ENCODE measurements at places on chromosomes 4 and X.
A peak's percentile ranks its signal among the peaks of the same experiment; 100 is the strongest.

GRCh38 chrX:78886550-78886949 lies 58.6 kb upstream of the P2RY10 start:
- DNase-seq, result no peak

DNA sequence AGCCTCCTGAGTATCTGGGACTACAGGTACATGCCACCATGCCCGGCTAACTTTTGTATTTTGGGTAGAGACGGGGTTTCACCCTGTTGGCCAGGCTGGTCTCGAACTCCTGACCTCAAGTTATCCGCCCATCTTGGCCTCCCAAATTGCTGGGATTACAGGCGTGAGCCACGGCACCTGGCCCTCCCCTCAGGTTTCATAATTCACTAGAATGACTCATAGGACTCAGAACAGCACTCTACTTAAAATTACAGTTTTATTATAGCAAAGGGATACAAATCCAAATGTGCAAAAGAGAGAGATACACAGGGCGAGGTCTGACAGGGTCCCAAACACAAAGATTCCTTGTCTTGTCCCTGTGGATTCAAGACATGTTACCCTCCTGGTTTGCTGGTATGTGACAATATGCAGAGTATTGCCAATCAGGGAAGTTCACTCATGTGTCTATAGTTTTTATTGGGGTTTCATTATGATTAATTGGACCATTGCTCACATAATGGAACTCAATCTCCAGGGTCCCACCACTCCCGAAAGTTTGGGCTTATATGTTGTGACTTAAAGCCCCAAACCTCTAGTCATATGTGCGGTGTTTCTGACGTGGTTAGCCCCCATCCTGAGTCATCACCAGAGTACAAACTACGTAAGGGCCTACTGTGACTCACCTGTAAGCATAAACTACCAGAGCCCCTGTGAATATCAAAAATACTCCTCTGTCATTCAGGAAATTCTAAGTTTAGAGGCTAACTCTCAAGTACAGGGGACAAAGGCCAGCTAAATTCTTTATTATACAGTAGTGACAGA lies 5.2 kb downstream of the YIPF6 start:
- no peak for DNase-seq

- no peak for DNase-seq
Observed at GRCh38 chrX:37993176-37993575, 13.2 kb upstream of the SYTL5 start.

- no peak for DNase-seq
Observed at GRCh38 chrX:54178100-54178940, 4.7 kb downstream of the FAM120C start.

DNA sequence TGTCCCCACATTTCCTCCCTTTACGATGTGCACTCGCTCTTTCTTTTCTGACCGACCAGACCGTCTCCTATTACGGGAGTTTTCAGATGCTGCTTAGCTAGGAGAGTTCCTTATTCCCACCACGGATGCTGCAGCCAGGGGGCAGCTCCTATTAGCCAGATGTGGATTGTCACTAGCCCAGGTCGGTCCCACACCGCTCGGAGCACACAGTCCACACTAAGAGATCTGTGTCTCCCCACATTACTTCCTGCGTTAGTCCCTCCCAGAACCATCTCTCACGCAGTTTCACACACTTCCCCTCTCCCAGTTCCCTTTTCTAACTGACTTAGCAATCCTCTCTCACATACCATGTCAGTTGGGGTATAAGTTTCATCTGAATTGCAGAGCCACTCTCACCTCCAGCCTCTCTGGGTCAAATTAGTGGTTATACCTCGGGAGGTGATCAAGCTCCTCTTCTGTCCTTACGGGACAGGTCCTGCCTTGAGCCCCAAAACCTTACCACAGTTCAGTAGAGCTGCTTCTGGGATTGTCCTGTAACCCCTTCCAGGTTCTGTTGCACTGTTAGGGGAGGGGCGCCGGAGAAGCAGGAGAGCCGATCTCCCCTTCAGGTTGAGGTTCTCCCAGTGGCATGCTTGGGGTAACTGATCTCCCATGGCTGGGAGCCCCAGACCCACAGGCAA lies 28.2 kb downstream of the SULT1E1 start:
- no peak for DNase-seq

DNA sequence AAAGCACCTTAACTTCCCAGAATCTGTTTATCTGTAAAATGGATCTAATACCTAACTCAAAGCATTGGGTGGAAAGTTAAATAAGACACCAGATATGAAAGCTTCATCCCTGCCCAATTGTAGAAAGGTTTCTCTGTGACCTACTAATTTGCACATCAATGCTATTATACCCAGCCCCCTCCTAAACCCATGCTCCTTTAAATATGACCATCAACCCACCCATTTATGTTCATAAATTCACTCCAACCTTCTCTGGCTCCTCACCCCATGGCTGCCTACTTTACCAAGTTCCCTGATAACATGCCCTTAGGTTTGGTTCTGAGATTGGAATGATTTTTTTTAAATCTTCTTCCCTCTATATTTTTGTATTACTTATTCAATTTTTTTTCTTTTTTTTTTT lies 1.9 kb downstream of the LYAR start:
- no peak for DNase-seq

DNA sequence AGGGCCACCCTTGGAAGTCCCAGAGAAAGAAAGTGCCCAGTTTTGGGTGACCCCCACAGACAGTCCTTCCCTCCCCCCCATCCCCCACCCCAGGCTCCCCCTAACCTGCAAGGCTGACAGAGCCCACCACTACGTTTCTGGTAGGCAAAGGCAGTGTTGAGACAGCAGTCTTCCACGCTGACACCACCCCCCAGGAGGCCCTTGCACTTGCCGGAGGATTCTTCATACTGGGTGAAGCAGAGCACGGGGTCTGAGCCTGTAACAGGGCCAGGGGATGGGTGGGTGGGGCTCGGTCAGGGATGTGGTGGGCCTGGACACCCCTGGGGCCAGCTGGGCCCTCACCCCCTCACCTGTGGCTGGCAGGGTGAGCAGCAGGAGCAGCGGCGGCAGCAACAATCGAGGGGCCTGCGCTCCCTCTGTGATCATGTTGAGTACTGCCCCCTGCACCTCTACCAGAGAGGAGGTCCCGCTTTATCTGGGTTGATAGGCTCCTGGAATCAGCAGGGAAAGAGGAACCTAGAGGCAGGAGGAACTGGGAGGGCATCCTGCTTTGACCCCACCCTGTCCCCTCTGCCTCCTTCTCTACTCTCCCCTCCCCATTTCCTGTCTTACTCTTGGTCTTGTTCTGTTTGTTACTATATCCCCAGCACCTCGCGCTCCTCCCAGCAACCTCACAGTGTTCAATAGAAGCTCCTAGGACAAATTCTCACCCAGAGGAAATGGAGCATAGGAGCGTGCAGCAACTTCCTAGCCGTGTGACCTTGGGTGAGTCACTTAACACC lies at the start of gene CFP:
Gene CFP (minus strand): TSS at position 512 of the 782 bp plus-strand sequence. CDS start 86 bp downstream, at position 426.
- DNase-seq, result no peak

DNA sequence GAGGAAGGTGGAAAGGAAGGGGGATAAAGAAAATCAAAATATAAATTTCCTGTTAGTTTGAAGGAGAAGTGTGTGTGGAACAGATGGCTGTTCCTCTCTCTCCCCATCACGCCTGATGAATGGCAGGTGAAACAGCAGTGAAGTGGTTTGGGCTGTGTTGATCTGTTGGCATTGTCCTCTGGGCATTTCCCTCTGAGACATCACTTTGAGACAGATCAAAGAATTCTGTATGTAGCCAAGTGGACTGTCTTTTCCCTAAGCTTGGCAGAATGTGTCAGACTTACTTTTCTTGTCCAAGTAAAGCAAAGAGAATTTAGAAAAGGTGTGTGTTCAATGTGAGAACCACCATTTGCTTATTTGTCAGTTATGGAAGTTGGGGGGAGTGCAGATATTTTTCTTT lies 47.5 kb downstream of the SEPTIN11 start:
- no peak for DNase-seq

DNA sequence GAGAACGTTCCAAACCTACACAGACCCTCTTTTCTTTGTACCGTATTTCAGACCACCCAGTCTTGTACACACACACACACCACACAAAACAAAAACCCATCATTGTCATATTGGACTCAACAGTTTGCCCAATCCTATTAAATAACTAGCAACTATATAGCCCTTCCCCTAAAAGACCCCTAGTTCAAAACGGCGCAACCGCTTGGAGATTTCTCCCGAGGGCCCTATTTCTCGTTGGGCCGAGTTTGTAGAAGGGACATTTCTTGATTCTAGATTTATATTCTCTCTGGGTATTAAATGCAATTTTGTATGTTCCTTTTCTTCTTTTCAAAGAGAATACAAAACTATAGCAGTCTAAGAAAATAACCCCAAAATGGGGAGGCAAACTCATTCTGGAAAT lies 547 bp upstream of the PDGFRA start:
- DNase-seq, result peak; percentile 20

DNA sequence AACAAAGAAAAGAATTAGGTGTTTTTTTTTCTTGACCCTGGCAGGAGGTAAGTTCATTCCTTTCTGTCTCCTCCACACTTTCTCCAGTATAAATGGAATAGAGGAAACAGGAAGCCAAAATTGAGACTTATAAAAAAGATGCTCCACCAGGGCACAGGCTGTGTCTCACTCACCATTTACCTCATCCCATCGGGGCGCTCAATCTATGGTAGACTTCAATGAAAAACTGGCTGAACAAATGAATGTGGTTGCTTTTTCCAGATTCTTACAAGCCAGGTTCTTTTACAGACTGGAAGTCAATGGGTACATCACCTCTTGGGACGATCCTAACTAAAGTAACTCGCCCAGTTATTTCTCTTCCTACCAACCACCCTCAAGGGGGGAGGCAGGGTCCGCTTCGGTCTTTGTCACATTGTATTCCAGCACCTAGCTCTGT lies 685 bp downstream of the COMMD8 start:
- no peak for DNase-seq

GRCh38 chr4:108965472-108966076 lies 202.7 kb upstream of the ETNPPL start:
- no peak for DNase-seq

DNA sequence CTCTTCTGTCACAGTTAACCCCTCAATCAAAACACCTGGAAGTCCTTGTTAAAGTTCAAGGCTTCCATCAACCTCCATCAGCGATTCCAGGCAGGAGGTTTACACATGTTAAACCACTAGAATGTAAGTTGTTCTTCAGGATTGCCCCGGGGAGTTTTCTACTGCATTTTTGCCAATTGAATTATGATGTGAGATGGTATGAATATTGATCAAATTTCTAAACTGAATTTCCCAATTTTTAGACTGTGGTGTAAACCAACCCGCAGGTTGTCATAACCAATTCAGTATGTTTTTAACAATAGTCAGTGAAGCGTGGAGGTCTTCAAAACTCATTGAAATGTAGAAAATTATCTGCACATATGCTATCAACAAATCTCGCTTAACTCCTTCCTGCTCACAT lies 21.2 kb upstream of the TENM3 start:
- no peak for DNase-seq

DNA sequence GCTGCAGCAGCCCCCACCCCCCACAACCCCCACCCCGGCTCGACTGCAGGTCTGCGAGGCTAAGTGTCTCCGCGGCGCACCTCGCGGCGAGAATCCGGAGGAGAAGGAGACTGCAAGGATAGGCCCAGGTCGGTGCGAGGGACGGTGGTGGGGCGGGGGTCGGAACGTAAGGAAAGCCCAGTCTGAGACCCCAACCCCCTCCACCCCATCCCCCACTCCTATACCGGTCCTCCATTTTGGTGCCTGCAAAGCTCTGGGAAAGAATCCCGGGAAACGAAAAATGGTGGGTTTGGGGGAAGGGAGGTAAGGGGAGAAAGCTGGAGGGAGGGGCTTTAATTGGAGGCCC lies 614 bp downstream of the BEX3 start:
- DNase-seq, result peak; percentile 52

GRCh38 chrX:26414534-26414933 lies 198.6 kb downstream of the MAGEB5 start:
- peak; percentile 3 for DNase-seq

- peak; percentile 41 for DNase-seq
Observed at GRCh38 chr4:48380583-48381167, 39.3 kb downstream of the SLAIN2 start.

- DNase-seq, result no peak
Observed at GRCh38 chr4:85967872-85968271, 392.0 kb downstream of the MAPK10 start.

DNA sequence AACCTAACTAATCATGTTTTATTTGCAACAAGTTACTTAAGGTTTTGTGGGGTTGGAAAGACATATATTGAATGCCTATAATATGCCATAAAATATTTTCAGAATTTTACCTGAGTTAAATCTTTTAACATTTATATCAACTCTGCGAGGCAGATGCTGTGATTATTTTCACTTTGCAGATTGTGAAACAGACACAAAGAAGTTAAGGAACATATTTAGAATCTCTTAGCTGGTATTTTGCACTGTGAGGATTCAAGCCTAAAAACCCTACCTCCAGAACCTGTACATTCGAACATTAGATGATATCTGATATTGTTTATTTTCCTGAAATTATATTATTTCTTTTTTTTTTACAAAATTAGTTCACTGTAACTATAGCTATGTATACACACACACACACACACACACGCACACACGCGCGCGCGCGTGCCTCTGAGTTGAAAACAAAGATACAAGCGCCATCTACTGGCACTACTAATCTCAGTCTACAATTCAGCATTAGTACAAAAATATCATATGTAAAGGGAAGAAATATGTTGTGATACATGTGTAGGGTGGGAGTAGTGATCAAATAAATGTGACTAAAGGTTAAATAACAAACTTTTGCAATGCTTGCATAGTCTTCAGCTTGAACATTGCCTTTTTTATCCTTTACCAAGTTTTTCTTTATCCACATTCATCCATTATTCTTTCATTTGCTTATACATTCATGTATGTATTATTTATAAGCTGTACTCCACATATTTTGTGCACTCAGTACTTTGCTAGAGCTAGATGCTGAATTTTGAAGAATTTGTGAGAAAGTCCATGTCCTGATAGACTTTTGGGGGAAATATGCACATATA lies 61.5 kb downstream of the ANXA10 start:
- DNase-seq, result no peak

DNA sequence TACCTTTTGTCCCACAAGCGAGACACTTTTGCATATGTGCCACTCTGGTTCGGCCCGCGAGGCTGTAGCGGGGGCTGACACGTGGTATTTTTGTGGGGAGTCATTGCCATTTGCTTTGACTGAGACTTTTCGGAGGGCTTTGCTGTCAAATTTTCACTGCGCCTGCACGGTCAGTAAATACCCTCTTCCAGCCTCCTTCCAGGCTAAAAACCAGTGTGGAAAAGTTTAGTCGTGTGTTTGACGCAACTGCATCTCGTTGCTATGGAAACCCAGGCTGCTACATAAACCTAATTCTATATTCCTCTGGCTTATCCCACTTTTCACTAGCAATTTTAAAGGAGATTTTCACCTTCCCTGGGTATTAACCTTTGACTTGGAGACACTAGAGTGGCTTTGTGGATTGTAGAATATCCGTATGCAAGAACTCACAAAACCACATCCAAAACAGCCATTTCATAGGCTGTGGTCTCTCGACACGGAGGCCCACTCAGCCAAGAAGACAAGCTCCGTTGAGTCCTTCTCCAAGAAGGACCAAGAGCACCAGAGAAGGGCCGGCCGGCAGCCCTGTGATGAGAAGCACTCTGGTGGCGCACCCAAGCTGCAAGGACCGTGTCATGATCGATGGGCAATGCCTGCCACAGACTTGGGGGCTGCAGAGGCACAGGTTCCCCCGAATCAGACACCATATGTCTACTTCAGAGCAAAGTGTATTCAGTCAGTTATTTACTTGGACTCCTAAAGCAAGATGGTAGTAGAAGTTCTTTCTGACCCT lies 38.4 kb upstream of the ENPP6 start:
- DNase-seq, result no peak

GRCh38 chr4:134885436-134885835 lies 683.8 kb upstream of the PABPC4L start:
- no peak for DNase-seq

Data from NCI-H524 (cell line).